GM12891 (cell line): ENCODE measurements at places on chromosomes 7 and 10.

DNA sequence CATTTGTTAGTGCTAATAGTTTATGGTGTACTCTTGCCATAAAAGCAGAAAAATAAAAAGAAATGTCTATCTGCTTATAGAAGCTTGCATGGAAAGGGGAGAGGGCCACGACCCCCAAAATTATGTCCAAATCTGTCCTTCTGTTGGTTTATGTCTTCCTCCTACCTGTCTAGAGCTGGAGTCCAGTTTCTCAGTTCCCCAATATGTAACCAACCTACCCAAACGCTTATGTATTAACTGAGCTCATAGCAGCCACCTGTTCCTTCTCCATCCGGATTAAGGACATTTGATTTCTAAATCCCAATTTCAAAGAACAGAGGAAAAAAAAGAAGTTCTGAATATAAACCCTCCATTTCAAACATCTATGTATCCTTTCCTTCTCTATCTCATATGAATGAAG, 30.3 kb upstream of the TPK1 start:
- DNase-seq = no peak

- DNase-seq = no peak
These were observed 324.0 kb downstream of the WDR37 start for GRCh38 chr10:1380088-1380671.

DNA sequence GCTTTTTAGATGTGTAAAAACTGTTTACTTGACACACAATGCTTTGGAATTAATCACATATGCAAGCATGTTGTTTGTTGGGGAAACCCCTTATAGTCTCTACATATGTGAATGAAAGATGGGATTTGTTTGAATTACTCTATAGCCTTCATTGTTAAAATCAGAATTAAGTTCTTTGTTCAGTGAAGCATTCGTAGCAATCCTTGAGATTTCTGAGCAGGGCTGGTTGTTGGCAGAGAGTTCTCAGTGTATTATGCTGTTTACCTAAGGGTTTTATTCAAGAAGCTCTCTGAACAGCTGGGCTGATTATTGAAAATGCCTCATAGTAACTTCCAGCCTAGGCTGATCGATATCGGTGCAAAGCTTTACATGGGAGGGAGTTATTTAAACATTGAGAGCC, 190.9 kb downstream of the VTI1A start:
- DNase-seq = no peak

GRCh38 chr7:92876836-92877235, 40.5 kb upstream of the CDK6 start:
- no peak for DNase-seq

- no peak for DNase-seq
These were observed 85.2 kb upstream of the SGCE start for GRCh38 chr7:94741179-94741578.

- DNase-seq = no peak
These were observed 461 bp upstream of the HTRA1 start for GRCh38 chr10:122460891-122461293.

GRCh38 chr7:40715053-40715430, 580.2 kb downstream of the SUGCT start:
- DNase-seq = no peak

GRCh38 chr7:2166625-2167280, 66.0 kb downstream of the MAD1L1 start:
- no peak for DNase-seq
